NCI-H2029 (cell line): ENCODE measurements at places on chromosomes 7 and 10.

DNA sequence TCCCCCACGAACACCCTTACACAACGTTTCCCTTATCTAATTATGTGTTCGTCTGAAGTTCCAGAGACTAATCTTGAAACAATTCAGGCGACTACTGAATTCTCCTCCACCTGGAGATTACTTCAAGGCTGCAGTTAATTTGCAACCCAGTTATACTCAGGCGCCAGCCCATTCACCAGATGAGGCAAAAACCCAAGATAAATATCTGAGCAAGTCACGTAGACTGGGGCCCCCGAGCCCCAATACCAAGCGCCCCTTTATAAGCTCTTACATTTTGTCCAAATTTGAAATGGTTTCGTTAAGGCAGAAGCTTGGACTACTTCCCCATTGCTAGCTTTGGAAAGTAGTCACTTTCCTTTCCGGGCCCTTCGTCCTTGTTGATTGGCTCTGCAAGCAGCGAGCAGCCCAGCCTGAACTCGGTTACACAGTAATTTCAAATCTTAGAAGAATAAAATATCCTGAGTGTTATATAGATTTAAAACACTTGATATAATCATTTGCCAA, 1.2 kb downstream of the TPK1 start:
- no peak for DNase-seq

DNA sequence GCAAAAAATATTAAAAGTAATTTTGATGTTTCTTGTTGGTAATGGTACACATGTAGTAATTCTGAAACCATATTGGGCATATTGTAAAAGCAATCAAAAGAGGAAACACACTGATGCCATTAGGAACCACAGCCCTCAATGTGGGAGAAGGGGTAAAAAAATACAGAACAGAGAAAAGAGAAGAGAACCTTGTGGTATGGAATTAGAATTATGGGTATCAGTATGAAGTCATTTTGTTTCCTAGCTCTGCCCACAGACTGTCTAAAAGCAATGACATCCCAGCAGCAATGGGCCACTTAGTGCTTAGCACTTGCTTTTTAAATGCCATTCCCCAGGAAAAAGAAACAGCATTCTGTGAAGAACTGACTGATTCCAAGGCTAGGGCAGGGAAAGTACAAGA, 61.5 kb downstream of the CPVL start:
- no peak for DNase-seq

- peak; percentile 78 for DNase-seq
Measured at GRCh38 chr7:69457595-69458504, 140.4 kb upstream of the AUTS2 start.

DNA sequence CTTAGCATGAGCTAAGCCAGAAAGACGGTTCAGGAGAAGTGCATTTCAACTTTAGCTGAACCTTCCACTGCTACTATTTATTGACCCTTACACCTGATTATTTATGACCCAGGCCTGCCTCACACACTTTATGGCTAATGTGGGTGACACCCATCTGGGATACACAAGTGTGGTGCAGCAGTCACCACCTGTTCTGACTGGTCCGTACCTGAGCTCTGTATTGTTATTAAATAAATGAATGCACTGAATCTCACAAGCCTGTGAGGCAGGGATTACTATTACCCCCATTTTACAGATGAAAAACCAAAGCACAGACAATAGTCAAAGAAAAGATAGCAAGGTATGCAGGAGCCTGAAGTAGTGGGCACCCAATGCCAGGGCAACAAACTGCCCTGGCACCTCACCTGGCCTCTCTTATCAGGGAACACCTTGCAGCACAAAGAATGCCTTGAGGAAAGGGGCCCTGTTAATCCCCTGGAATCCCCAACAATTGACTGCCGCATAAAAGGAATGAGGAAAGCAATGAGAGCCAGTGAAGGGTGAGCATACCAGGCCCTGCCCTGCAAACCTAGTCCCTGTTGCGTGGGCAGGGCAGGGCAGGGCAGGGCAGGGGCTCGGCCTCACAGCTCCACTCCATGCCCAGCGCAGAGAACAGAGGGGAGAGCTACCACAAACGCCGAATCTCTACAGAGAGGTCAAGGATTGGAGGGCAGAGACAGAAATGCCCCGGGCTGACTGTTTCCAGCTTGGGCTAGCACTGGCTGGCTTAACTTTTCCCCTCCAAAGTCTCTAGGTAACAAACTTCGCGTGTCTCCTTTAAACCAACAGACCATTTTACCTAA, 1.3 kb downstream of the ANXA11 start:
- DNase-seq: no peak

GRCh38 chr7:120996333-120996987, 7.9 kb downstream of the CPED1 start:
- DNase-seq: peak; percentile 43

- peak; percentile 64 for DNase-seq
Measured at GRCh38 chr7:79598351-79598750, 144.9 kb upstream of the MAGI2 start.

GRCh38 chr10:29379208-29379607, 90.3 kb downstream of the LYZL1 start:
- DNase-seq: no peak

DNA sequence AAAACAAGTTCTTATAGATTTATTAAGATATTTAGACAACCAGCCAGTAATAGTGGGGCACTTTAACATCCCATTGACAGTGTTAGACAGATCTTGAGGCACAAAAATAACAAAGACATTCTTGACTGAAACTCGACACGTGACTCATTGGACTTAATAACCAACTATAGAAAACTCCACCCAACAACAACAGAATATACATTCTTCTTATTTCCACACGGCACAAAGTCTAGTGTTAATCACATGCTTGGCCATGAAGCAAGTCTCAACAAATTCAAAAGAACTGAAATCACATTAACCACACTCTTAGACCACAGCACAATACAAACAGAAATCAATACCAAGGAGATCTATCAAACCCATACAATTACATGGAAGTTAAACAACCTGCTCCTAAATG, 138.1 kb downstream of the ARL5B start:
- no peak for DNase-seq

GRCh38 chr10:114900658-114901057, 37.3 kb upstream of the TRUB1 start:
- DNase-seq: no peak

GRCh38 chr7:6020371-6021286, 10.5 kb upstream of the ANKRD61 start:
- peak; percentile 54 for DNase-seq

DNA sequence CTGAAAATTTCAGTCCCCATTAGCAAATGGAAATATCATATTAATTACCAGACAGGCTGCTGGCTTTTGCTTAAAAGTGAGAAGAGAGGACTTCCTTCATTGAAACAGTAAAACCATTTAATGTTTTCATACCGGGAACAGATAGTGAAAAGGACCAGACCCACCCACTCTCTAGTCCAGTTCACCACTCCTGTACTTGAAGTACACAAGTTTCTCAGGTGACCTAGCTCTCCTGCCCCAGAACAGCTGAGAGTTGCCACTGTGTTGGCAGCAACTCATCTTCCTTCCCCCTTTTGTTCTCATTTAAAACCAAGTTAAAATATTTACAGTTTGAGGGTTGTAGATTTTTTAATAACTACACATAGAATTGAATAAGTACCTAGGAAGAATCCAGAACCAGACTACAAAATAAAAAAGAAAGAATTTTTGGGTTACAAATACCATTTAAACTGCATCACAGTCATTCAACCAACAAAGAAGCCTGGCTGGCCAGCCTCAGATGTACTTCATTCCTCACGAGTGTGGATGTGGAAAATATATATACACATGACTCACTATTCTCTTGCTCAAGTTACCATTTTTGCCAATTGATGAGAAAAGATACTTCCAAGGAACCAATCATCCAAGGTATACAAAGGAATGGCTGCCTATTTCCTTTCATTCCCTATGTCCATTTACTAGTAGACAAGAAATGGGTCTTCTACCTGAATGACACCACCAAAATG, 68.1 kb downstream of the VPS41 start:
- no peak for DNase-seq

DNA sequence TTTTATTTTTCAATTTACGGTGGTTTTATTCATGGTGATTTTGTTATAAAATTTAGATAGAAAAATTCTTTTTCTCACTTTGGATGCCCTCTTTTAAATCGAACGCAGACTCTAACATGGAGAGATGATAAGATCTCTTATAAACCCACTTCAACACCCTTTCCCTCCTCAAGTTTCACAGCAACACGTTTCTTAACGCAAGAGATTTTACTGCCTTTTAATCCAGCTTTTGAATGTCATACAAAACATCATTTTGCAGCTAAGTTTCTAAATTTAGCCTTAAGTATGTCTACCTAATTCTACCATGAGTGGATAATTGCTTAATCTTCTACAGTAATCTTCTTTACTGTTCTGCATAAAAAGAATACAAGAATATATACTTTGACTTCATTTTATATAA, 70.0 kb downstream of the SEMA3C start:
- DNase-seq: no peak
